T-helper 1 cell (primary cell): ENCODE measurements at places on chromosomes 11 and 22.

GRCh38 chr22:36067235-36067558 is 38.6 kb upstream of the RBFOX2 start:
- DNase-seq = no peak

DNA sequence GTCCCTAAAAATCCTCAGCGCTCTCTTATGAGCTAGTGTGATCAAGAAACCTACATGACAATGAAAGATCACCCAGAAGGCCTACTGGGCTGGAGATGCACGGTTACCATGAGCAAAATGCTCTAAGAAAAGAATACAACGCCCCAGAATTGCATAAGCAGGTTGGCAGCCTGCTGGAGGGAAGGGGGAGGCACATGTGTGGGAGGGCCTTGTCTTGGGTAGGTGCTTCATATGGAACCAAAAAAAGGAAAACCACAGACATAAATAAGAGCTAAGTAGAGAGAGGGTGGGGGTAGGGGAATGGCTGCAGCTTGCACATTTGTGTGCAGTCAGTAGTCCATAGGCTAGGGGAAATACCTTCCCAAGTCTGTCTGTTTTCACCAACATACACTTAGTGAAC is 2.8 kb downstream of the SIAE start:
- DNase-seq = no peak

DNA sequence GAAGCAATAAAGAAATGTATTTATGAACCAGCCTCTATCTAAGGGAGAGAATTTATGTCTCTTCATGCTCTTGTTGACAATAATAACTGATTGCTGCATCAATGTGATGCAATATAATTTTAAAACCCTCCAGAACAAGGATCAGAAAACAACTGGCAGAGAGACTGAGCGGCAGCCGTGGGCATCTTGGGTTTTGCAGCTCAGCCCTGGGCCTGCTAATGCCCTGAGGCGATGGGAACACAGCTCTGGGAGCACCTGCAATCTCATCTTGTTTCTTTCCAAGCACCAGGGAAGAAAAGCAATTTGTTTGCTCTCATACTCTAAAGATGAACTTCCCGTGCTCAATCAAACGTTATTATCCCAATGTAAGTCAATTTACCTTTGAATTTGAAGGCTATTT is 245.7 kb downstream of the ST3GAL4 start:
- DNase-seq = no peak

- DNase-seq = no peak
These were observed 12.1 kb downstream of the OR51B4 start for GRCh38 chr11:5289696-5290095.

- DNase-seq = peak; percentile 40
These were observed 540 bp downstream of the PPARA start for GRCh38 chr22:46150655-46151477.

GRCh38 chr11:126948563-126948962 is 52.0 kb downstream of the KIRREL3 start:
- DNase-seq = no peak

GRCh38 chr11:37511425-37511933 is 913.4 kb upstream of the RAG2 start:
- DNase-seq = no peak

- DNase-seq = no peak
These were observed 974 bp downstream of the PPIL2 start for GRCh38 chr22:21666786-21667185.

GRCh38 chr11:12189543-12190235 is 79.3 kb downstream of the MICAL2 start:
- DNase-seq = peak; percentile 37

DNA sequence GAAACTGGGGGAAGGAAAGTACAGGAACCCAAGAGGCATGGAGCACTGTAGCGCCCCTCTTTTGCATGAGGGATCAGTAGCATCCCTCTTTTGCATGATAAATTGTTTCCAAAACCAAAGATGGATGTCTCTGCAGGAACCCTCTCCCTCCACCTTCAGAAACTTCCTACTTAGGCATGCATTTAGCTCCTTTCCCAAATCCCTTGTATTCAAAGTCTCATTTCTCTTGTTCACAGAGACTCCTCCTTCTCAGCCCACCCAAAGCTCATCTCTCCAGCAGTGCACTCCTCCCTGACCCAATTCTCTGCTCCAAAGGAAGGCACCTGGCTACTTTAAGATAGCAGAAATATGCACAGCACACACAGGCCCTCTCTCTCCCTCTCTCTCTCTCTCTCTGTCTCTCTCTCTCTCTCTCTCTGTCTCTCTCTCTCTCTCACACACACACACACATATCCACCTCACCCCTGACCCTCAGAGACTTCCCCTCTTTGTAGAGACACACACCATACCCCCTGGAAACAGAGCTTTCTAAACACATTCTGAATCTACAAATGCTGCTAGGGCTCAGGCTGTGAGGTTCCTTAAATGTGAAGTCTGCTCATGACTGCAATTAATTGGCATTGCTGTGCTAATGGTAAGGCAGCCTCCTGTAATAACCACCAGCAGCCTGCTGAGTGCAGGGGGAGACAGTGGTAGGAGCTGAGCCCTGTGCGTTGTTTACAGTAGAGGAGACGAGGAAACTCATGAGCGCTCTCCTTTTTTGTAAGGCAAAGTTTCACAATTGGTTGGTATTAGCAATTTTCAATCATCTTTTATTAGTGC is 519.6 kb downstream of the NTM start:
- no peak for DNase-seq

DNA sequence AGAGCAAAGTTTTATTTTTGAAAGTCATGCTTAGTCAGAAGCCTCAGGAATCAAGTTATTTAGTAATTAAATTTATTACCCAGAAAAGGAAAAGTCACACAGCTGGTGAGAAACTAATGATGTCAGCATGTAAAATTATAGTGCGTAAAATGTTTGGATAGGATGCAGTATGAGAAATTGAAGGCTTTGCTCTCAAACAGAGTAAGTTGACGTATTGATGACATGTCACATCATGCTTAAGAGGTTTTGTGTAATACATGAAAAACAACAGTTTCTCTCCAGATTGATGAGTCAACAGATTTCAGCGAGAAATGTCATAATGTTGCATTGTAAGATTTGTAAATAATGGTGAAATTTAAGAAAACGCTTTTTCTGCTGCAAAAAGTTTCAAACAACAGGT is 769.8 kb downstream of the METTL15 start:
- no peak for DNase-seq

DNA sequence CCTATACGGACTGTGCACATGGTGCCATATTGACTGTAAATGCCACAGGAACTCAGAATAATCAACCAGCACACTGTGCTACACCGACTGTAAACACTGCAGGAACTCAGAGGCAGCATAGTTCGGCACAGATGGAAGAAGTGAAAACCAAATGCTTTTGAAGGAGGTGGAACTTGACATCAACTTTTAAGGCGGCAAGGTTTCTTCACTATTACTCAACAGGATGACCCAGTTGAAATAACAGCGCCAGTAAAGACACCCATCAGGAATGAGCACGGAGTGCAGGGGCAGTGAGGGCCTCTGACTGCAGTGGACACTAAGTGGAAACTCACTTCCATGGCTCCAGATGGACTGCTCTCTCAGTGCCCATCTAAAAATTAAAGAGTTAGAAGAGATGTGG is 15.7 kb downstream of the TESMIN start:
- DNase-seq = no peak

DNA sequence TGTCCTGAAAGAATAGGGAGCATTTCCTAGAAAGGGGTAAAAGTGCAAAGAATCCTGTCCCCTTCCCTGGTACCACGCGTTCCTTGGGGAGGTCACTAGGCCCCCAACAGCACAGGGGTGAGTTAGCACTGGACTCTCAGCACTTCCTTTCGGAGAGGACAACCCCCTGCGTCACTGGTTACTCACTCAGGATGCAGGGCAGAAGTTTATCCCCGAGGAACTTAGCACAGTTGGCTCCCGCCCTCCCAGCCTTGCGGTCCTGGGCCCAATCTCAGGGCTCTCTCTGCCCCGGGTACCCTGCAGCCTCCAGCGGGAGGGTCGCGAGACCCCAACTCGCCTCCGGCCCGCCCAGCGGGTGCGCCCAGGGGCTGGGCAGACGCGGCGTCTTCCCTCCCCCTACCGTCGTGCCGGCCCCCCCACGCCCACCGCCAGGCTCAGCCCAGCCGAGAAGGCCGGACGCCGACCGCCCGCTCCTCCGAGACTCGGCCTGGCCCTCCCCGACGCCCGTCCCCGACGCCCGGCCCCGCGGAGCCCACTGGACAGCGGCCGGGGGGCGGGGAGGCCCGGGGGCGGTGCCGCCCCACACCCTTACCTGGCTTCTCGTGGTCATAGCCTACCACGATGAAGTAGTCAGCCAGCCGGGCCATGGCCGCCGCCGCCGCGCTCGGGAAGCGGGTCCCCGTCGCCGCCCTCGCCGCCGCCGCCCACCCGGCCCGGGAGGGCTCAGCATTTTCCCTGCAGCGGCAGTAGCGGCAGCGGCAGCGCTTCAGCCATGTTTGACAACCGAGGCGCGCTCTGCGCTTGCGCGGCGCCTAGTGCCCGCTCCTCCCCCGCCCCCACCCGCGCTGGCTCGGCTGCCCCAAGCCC is at the start of gene SBF2:
SBF2 (minus strand) TSS at position 797 of the 867 bp plus-strand sequence; CDS start at position 647, 150 bp downstream.
- DNase-seq = peak; percentile 69

- no peak for DNase-seq
These were observed 42.2 kb downstream of the AHNAK start for GRCh38 chr11:62504158-62504973.

GRCh38 chr22:37167176-37167980 is 17.7 kb upstream of the IL2RB start:
- no peak for DNase-seq

GRCh38 chr11:89521294-89521693 is 30.1 kb upstream of the NOX4 start:
- no peak for DNase-seq

DNA sequence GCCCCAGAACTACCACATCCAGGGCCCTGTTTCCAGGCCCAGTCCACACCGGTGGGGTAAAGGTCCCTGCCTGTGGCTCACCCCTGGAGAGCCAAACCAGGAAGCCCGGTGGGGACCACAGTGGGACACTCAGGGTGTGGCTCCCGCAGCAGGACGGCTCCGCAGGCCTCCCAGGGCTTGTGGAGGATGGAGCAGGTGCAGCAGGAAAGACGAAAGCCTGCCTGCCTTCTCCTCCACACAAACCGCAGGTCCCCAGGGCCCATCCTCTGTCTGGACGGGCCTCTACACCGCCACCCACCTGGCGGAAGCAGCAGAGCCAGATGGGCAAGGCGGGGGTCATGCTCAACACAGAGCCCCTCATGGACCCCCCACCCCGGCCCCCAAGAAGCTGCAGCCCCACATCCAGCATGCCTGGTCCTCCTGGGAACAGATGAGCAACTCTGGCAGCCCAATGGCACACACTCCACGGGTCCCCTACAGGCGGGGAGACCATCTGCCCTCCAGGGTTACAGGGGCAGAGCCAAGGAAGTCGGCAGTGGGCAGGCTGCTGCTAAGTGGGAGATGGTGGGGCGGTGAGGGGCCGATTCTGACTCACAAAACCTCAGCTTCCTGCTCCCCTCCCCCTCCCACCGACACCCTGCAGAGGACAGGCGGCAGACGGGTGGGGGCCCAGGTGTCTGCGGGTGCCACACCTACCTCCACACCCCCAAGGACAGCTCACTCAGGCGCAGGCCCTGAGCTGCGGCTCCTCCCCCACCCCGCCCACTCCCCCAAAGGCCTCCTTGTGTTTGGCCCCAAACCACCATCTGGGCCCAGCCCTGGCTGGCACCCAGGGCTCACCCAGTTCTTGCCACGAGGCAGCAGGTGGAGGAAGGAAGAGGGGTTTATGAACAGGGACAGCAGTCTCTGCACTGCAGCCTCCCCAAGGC is 5.2 kb downstream of the SBF1 start:
- peak; percentile 95 for DNase-seq

- no peak for DNase-seq
These were observed 24.4 kb downstream of the RTN4R start for GRCh38 chr22:20243537-20244249.

GRCh38 chr22:41264408-41264941 is 21.5 kb downstream of the RANGAP1 start:
- DNase-seq = no peak

- DNase-seq = no peak
These were observed 6.7 kb downstream of the SMTN start for GRCh38 chr22:31087744-31088215.

GRCh38 chr11:64347193-64347867 is 7.3 kb downstream of the CCDC88B start:
- DNase-seq = no peak

DNA sequence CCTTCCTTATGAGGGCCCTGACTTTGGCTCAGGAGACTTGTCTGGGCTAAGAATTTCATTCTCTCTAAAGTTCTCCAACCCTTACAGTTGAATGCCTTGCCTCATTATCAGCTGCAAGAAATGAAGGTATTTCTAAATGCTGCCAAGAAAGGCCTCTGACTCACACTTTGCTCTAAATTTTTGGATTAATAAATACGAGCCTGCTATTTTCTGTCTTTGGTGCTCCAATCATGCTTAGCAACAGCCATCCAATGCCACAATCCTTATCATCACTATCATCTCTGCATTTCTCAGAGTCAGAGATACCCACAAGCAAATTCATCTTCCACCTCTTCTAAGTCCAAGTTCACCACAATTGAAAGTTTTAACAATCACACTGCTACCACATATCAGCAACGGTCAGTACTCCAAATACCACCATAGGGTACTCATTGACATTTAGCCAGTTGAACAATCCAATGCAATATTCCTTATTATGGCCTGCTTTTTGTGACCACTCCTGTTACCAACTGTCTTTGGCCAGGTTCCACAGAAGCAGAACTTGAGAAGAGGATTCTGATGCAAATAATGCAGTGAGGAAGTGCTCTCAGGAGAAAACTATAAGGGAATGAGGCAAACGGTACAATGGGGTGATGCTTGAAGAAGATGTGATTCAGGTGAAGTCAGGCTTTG is 5.7 kb downstream of the PATE2 start:
- no peak for DNase-seq

- no peak for DNase-seq
These were observed 121.0 kb downstream of the WNT11 start for GRCh38 chr11:76085270-76085669.

DNA sequence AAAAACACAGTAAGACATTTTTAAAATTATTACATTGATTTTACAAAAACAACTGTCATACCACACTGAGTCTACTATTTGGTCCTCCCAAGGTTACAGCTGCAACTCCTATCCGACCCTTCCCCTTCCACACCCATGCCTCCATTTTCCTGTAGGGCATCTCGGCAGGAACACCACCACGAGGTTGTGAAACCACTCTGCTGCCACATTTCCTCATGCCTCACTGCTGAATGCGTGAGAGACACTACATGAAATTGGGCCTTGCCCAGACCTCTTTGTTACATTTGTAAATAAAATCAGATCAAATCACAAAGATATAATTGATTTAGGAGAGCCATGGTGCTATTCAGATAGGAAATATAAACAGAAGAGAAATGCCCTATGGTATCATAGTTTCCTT is 2.0 kb downstream of the ARHGAP32 start:
- no peak for DNase-seq

- no peak for DNase-seq
These were observed 84.2 kb upstream of the PRR5 start for GRCh38 chr22:44617828-44618227.
